ENCODE measurements at places on chromosomes 1 and 21. TPM values are rescaled to one million over a fixed set of nuclear protein-coding genes. Genes with fewer than 3 reads are reported as not detected.

DNA sequence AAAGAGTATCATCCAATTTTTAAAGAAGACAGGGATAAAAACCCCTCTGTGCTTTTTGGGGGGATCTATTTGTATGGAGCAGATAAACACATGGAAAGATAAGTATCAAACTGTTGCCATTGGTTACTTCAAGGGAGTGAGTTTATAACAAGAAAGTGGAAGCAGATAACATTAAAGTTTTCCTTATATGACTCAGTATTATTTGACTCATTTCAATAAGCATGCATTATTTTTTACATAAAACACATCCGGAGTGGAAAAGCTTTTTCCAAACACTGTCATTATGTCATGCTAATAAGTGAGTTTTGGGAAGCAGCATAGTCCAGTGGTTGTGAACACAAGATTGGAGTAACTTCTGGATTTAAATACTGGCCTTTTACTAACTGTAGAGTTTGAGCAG lies 452.2 kb downstream of the LTN1 start:
- no peak for DNase-seq

DNA sequence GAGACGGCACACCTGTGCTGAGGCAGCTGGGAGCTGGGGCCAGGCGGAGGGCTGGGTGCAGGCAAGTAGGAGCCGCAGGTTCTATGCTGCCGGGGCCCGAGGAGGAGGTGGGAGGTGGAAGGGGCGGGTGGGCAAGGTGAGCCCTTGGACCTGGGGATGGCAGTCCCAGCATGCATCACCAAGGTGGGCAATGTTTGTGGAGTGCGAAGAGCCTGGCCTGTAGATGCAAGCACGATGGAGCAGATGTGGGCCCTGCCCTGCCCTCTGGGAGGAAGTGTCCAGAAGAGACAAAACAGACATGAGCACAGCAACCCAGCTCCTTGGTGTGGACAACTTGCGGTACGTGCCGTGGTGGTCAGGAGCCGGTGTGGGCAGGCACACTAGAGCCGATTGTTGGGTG lies 28.3 kb upstream of the AJAP1 start:
- DNase-seq = no peak

DNA sequence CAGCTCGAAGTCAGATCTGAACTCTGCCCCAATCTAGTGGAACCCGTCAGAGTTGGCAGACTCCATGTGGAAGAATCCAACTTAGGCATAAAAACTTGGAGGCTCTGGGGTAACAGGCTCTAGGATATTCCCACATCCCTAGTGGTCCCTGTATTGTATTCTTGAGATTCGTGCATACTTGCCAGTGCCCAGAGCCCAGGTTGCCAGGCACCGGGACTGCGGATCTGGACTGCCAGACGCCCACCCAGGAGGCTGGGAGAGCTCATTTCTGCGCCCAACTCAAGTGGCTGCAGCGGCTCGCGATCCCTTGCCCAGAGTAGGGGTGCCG lies 1.1 kb downstream of the GRIK1 start:
- DNase-seq = no peak

DNA sequence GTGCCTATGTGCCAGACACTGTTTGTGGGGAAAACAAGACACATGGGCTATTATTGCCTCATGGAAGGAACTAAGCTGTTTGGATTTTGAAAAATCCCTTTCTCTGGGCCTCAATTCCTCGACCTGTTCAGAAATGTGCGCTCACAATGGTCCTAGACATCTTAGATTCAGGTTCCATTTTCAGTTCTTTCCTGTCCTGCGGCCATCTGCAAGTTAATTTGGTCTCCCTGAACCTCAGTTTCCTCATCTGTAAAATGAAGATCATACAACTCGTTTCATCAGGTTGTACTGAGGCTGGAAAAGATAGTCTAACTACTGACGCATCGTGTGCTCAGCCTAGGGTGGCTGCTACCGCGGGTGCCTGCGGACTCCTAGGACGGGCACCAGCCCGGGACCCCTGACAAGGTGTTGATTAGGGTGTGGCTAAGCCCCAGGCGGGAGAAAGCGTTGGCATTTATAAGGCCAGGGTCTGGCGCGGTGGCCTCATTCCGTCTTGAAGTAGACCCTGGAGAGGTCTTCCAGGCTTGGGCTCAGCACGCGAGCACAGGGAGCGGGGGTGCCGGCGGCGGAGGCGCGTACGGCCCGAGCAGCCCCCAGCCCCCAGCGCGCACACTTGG lies 493 bp upstream of the ELOA start:
- DNase-seq = no peak

DNA sequence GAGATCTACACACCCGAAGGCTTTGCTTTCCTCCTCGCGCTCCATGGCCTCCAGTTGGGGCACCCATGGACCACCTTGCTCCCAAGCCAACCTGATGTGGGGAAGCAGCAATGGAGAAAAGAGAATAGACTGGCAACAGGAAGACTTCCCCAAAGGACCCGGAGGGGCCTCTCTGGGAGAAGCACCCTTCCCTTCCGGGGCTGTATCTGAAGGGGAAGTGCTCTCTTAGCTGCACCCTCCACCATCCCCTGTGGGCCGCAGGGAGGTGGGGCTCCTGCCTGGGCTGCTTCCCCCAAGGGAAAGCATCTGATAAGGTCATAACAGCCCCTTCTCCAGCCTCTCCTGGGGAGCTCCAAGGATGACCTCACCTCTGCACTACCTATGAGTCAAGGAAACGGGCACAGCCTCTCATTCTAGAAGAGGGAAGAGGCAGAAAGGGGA lies 100.2 kb downstream of the RIPK4 start:
- no peak for DNase-seq

The GIPC2 gene
- total RNA-seq = 2.6 TPM

DNA sequence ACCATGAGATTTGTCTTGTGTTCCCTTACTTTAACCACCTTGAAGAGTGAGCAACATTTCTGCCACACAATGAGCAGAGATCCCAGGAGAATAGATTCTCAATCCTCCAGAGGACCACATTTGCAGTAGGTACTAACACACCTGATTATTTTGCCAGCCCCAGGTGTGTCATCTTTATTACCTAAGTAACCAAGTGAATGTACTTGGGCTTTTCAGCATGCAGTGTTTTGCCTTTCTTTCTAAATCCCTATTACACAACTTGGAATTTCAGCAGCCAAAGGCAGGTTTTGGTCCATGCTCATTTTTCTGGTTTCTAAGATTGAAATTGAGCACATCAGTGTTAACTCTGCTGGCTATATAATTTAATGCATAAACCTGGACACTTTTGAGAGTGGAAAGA lies 43.2 kb upstream of the ST6GALNAC5 start:
- no peak for DNase-seq

- no peak for DNase-seq
Observed at GRCh38 chr1:200262326-200262965, 147.4 kb downstream of the ZNF281 start.

The TSPAN1 gene
- total RNA-seq = 8.9 TPM

DNA sequence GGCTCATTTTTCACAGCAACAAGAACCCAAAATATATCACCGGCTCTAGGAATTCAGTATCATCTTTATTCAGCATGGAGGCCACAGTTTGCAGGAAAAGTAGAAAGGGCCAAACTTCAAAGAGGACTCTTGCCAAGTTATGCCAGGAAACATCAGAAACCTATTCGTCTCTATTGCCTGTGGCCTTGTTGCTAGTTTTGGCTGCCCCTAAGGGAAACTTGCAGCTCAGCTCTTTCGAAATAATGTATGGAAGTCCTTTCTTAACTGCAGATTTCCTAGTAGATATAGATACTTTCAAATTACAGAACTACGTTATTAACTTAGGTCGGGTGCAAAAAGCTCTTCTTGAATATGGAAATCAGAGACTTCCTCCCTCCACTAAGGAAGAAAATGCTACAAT lies 4.2 kb upstream of the NENF start:
- no peak for DNase-seq

The TFF3 gene
- 0.96 TPM for total RNA-seq

DNA sequence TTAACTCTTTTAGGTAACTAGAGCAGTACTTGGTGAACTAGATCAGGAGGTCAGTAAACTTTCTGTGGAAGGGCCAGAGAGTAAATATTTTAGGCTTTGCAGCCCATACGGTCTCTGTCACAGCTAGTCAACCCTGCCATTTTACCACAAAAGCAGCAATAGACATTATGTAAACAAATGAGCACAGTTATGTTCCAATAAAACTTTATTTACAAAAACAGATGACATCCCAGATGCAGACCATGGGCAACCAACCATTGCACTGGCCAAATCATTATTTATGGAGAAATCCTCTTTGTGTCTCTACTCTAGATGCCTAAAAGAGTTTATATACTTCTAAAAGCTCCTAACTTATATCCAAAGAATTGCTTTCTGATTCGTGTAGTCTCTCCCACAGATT lies 192.4 kb downstream of the HS2ST1 start:
- DNase-seq = no peak

The SH3BGR gene
- 6.3 TPM for total RNA-seq

DNA sequence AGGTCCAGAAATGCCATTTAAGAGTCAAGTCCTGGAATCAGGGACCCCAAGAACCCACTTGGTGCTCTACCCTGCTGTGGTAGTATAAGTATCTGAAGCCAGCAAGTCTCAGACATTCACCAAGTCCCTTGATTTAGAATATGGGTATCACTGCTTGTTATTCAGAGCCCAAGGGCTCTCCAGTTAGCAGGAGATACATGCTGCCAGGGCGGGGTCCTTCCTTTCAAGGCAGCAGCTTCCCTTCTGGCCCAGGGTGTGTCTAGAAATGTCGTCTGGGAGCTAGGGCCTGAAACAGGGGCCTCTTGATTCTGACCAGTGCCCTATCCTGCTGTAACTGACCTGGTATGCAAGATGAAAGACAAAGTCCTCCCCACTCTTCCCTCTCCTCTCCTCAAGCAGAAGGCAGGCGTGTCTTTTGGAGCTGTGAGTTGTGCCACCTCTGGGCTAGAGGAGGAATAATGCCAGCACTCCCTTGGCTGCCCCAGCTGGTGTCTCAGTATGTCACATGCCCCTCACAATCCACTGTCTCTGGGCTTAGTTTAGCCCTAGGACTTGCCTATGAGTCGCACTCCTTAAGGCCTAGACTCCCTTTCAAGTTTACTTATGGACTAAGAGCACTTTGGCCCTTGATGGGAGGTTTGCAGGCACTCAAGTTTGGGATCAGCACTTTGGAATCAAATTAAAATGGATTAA lies 200.2 kb downstream of the MRPL39 start:
- no peak for DNase-seq

DNA sequence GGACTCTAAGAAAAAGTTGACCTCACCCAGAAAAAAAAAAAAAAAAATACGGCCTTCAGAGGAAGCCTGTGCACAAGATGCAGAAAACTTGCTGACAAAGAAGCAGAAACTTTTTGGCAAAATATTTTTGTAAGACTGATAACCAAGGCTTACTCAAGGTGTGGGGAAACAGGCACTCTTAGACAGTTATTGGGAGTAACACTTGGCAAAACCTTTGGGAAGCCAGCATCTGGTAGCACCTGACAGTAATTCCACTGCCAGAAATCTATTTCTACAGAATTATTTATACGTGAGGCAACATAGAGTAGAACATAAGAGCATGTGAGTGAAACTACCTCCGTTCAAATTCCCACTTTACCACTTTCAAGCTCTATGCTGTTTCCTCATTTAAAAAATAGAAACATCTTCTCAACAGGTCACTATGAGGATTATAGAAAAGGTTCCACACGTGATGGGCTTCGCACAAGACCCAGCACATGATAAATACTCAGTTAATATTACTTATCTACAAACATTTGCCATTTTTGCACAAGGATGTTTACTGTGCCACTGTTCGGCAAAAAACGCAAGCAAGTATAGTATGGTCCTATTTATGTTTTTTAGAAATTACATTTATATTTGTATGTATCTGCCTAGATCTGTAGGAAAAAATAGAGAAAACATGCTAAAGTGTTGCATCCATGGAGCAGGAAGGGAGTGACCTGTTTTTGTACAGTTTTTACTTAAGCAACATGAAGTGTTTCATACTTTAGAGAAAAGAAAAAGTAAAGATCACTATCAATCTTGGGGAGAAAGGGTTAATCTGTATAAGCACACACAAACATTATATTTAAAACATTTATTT lies 22.2 kb downstream of the MRPL39 start:
- no peak for DNase-seq

GRCh38 chr1:186155594-186155993 lies 219.5 kb downstream of the TPR start:
- no peak for DNase-seq

The TXLNA gene
- 45.8 TPM for total RNA-seq

DNA sequence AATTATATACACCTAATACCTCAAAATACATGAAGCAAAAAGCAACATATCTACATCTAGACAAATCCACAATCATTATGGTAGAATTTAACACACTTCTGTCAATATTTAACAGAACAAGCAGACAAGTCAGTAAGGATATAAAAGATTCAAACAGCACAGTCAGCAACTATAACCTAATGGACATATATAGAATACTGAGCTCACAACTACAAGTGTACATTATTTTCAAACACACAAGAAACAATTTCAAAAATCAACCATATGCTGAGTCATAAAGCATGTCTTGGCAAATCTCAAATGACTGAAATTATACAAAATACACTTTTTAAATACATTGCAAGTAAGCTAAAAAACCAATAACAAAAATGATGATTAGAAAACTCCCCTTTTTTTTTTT lies 178.0 kb downstream of the TOMM20 start:
- DNase-seq = no peak

DNA sequence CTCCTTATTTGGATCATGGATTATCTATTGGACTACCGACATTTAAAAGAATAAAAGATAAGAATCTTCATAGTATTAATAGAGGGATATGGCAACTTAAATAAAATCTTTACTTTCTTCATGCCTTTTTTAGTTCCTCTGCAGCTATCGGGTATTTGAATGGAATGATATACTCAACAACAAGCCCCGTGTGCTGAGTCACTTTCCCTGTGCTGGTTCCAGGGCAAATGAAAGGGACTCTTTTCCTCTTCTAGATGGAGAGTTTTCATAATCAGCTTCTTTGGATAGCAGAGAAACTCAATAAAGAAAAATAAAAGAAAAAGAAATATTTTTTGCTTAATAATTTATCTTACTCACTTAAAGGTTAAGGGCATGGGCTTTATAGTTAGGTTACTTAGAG lies 213.7 kb downstream of the LRRC40 start:
- no peak for DNase-seq

The LMOD1 gene
- total RNA-seq = 92.2 TPM

- DNase-seq = no peak
Observed at GRCh38 chr1:156359973-156360372, 9.0 kb upstream of the RHBG start.

DNA sequence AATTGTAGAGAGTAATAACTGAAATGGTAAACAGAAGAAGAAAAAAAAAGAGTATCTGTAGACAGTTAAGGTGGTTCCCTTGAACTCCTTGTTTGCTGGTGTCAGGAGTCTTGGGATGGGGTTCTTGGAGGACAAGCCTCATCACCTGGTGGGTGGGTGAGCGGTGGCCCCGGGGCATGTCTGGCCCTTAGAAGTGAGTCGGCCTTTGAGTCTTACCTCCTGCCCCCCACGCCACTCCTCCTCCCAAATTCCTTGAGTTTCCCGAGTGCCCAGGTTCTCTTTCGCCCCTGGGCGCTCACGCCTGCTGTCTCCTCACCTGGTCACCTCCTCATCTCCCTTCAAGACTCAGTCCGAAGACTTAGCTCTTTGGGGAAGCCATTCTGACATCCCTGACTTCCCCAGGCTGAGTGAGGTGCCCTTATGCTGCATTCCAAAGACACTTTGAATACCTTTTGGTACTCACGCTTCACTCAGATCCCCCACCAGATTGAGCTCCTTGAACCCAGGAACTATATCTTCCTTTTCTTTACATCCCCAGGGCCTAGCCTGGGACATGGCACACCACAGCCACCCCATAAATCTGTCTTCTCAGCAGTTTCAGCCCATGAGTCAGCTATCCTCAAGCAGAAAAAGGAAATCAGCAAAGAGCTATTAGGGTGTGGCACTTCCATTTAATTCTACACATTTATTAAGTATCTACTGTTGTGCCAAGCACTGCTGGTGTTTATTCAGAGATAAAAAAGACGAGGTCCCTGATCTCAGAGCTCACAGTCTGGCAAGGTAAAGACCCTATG lies 13.5 kb upstream of the IKBKE start:
- no peak for DNase-seq

The C1QA gene
- 104 TPM for total RNA-seq

Measured in breast epithelium (tissue), 4 donors.